ENCODE measurements at places on chromosomes 1 and 21. TPM values are rescaled to one million over a fixed set of nuclear protein-coding genes. Genes with fewer than 3 reads are reported as not detected.

DYNLT4 gene
- 0.41 TPM for total RNA-seq

CHI3L1 gene
- total RNA-seq, result 1.5 TPM

HTR6 gene
- not detected for total RNA-seq

SERPINC1 gene
- 0.25 TPM for total RNA-seq

TBX19 gene
- total RNA-seq, result 2.9 TPM

CELA2B gene
- not detected for total RNA-seq

TDRD5 gene
- 0.34 TPM for total RNA-seq

SMCP gene
- not detected for total RNA-seq

NUDT4B gene
- 25.3 TPM for total RNA-seq

CLCN6 gene
- total RNA-seq, result 17.7 TPM

MYOC gene
- total RNA-seq, result not detected

NUCKS1 gene
- total RNA-seq, result 63.9 TPM

PHLDA3 gene
- total RNA-seq, result 130 TPM

NBPF15 gene
- 33.8 TPM for total RNA-seq

HHAT gene
- total RNA-seq, result 12.9 TPM

ZNF281 gene
- total RNA-seq, result 25.3 TPM

SAMD13 gene
- 1.2 TPM for total RNA-seq

S100A1 gene
- 2.0 TPM for total RNA-seq

ANGEL2 gene
- total RNA-seq, result 31.8 TPM

VTCN1 gene
- 0.29 TPM for total RNA-seq

SPRR2D gene
- 8.0 TPM for total RNA-seq

HEYL gene
- total RNA-seq, result 4.8 TPM

PPM1J gene
- 2.1 TPM for total RNA-seq

PODN gene
- total RNA-seq, result not detected

PGLYRP4 gene
- 0.07 TPM for total RNA-seq

CAPN2 gene
- 258 TPM for total RNA-seq

SDC3 gene
- total RNA-seq, result 49.0 TPM

SPRR3 gene
- total RNA-seq, result not detected

TESK2 gene
- 2.1 TPM for total RNA-seq

SLAMF9 gene
- total RNA-seq, result not detected

C1orf21 gene
- total RNA-seq, result 4.7 TPM

LORICRIN gene
- not detected for total RNA-seq

MCOLN2 gene
- total RNA-seq, result 0.46 TPM

KLHDC8A gene
- 16.5 TPM for total RNA-seq
